ENCODE measurements at places on chromosomes 5 and 9.

DNA sequence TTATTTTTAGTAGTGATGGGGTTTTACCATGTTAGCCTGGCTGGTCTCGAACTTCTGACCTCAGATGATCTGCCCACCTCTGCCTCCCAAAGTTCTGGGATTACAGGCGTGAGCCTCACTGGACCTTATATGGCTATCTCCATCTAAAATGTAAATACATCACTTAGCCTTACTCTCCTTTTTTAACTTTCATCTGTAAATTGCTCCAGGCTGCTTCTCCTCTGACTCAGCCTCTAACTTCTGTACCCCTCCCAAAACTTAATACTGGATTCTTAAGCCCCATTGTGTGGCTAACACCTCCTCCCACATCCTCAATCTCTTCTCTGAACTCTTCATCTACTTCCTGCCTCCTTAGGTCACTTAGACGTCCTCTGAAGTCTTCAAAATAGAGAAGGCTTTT lies 4.0 kb downstream of the SNX30 start:
- DNase-seq = peak; percentile 91

DNA sequence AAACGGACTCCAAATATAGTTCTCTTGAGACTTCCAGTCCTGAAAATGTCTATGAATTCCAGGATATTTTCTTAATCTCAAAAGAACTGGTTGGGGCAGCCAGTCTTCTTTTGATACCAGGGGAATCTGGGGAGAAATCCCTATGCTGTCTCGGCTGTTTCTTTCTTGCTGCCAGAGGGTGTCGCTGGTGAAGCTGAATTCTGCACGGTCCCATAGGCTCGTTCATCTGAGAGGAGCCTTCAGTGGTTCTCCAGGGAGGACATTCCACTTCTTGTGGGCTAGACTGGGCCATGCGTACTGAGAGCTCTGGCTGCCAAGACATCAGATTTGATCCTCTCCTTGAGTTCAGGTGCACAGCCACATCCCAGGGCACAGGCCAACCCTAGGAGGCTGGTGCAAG lies 155.0 kb upstream of the CLINT1 start:
- DNase-seq = peak; percentile 69

DNA sequence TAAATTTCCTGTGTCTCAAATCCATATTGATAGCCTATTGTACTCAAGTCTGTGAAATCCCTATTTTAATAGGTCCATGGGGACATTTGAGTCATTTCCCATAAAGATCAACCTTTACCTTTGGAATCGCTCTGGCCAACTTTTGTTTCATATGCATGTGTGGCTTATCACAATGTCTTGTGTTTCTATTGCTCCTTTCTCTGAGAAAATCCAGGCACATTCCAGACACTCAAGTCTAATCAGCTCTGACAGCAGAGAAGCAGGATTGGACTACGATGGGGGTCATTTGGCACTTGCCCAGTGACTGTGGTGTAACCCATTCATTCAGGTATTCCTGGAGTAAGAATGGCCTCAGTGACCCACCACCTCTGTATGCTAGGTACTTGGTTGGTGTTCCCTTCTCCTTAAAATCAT lies 48.4 kb downstream of the ACTBL2 start:
- no peak for DNase-seq

DNA sequence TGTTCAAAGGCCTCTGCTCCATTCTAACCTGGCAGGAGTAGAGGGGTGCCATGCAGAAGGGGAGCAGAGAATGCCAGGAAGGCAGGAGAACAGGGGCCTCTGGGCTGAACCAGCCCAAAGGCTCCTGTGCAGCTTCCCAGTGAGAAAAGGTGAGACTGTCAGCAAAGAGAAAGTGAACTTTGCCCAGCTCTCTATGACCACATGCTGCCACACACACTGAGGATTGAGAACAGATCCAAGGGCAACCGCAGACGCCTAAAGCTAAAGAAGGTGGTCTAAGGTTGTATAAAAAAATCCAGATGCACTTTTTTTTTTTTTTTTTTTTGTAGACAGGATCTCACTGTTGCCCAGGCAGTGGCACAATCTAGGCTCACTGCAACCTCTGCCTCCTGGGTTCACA lies 51.4 kb downstream of the ALDH7A1 start:
- no peak for DNase-seq

DNA sequence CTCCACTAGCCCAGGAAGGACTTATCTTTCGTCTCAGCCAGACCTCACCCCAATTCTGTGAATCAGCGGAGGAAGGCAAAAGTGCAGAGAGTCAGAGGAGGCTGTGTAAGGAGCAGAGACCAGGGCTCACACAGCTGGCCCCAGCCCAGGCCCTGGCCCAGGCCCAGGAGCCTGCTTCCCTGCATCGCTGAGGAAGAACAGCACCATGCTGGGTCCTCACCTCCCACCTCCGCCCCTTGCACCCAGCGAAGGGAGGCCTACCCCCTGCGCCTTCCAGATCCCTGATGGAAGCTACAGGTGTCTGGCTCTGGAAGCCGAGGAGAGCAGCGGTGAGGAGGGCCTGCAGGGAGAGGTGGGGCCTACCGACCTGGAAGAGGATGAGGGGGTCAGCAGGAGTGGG lies 22.3 kb upstream of the SYNPO start:
- DNase-seq = no peak

GRCh38 chr9:33881635-33882034 lies 64.7 kb downstream of the UBE2R2 start:
- DNase-seq = no peak

DNA sequence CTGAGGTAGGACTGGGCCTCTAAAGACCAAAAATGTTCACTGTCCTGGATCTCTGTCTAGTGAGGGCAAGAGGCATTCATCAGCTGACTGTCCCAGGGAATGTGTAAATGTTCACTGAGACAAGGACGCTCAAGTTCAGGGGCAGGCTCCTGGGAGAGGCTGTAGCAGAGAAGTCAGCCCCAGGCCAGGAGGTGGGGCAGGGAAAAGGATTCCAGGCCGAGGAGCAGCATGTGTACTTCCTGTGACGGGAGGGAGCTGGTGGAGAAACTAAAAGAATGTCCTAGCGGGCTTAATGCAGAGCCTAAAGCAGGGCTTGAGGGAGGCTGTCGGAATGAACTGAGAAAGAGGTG lies 205.8 kb downstream of the GABBR2 start:
- no peak for DNase-seq

GRCh38 chr5:116731432-116731831 lies 156.8 kb upstream of the SEMA6A start:
- no peak for DNase-seq

- DNase-seq = no peak
These were observed 111.6 kb downstream of the SREK1 start for GRCh38 chr5:66255714-66256113.

- DNase-seq = no peak
These were observed 53.9 kb downstream of the CFAP95 start for GRCh38 chr9:69874301-69875060.

GRCh38 chr9:19423163-19423562 lies 14.4 kb downstream of the ACER2 start:
- DNase-seq = no peak

GRCh38 chr5:96434201-96434645 lies 1.2 kb upstream of the PCSK1 start:
- DNase-seq = peak; percentile 74

DNA sequence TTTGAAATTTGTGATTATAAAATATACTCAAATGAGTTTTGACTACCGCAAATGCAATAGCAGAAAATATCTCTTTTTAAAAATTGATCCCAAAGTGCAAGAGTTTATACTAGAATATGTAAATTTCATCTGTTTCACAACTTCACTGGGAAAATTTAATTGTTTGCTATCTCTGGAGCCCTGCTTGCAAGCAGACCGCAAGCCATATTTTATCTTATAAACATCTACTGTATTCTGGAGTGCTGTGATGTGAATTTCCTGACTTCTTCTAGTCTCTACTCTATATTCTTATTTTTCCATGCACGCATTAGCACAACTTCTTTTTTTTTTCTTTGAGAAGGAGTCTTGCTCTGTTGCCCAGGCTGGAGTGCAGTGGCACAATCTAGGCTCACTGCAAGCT lies 98.7 kb downstream of the DROSHA start:
- no peak for DNase-seq

- no peak for DNase-seq
These were observed 1363.5 kb downstream of the EFNA5 start for GRCh38 chr5:106307265-106307664.

DNA sequence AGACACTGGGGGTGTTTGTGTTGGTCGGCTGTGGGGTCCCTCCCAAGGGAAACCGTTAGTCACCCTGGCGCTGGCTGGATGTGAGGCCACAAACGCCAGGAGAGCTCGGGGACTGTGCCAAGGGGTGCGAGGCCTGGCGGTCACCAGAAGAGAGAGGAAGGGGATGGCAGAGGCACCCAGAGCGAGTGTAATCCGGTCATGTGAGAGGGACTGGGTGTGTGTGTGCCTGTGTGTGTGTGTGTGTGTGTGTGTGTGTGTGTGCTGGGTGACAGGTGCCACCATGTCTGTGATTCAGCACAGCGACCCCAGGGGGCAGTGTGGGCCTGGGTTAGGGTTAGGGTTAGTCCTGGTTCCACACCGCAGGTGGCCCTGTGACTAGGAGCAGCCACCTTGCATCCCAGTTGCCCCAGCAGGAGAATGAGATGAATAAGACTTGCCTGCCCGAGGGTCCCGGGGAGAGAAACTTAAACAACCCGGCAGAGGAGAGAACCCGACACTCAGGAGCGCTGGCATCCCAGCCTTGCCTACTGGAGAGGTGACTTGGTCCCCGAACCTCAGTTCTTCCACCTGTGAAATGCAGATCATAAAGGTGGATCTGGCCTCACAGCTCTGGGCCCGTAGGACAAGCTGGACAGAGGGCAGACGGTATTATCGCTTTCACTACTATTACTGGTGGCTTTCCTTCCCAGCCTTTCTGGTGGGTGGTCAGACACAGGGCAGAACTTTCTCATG lies 1.4 kb upstream of the ADAMTSL2 start:
- no peak for DNase-seq

Data from COLO829 (cell line).